ENCODE measurements at places on chromosomes 16 and 17.

DNA sequence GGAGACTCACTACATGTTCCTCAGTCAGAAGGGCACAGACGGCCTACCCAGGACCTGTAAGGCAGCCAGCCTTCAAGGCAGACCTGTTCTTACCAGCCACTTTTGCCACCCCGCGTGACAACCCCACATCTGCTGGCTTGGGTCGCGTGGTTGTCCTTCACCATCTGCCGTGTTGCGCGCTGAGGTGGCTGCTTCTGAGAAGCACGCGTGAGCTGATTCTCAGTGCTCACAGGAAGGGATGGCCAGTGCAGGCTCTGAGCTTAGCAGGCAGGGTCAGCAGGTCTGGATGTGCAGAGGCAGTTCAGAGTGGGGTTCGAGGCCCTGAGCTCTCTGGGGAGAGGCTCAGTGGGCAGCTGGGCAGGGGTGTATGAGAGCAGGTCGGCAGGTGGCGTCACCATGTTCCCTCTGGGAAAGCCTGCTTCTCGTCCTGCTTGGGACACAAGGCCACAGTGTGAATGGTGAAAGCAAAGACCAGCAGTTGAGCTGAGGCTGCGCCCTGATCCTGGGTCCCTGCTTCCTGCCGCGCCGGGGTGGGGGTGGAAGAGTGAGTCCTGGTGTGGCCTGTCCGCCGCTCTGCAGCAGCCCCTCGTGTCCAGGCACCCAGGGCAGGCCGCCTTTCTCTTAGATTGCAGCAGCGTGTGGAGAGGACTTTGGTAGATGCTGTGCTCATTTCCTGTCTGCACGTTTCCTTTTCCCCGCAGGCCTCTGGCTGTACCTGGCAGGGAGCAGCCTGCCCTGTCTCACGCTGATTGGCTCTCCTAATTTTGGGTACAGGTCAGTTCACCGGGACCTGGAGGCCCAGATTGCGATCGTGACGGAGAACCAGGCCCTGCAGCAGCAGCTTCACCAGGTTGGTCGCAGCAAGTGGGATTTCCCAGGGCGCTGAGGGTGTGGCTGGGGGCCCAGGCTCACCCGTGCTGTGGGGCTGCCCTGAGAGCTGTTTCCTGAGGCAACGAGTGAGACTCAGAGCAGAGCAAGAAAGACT lies 36.0 kb downstream of the PGS1 start:
- DNase-seq = no peak

GRCh38 chr17:79041723-79042420 lies 17.9 kb downstream of the C1QTNF1 start:
- no peak for DNase-seq

DNA sequence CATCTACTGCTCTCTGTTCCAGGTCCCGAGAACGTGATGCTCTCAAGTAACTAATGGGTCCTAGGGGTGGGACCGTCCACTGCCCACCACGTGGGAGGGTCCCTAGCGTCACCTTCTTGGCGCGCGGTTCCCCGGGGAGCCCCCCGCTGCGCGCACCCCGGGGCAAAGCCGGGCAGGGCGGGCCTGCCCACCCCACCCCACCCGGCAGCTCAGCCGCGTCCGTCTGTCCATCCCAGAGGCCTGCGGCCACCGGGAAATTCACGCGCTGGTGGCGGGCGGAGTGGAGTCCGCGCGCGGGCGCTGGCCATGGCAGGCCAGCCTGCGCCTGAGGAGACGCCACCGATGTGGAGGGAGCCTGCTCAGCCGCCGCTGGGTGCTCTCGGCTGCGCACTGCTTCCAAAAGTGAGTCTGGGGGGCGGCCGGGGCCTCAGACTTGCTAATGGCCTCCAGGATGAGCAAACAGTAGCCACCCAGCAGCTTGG lies 494 bp downstream of the PRSS41 start:
- DNase-seq = no peak

- no peak for DNase-seq
Measured at GRCh38 chr17:71527311-71527710, 593.5 kb upstream of the SOX9 start.

GRCh38 chr16:2212362-2213324 lies 2.0 kb upstream of the BRICD5 start:
- DNase-seq = peak; percentile 27

GRCh38 chr16:72848759-72849664 lies 198.9 kb downstream of the ZFHX3 start:
- peak; percentile 61 for DNase-seq

DNA sequence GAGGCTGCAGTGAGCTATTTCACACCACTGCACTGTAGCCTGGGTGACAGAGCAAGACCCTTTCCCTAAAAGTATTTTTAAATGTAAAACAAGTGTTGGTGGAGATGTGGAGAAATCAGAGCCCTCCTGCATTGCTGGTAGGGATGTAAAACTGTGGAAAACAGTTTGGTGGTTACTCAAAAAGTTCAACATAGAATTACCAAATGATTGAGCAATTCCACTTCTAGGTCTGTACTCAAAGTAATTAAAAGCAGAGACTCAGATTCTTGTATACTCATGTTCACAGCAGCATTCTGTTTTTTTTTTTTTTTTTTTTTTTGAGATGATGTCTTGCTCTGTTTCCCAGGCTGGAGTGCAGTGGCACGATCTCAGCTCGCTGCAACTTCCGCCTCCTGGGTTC lies 141.8 kb downstream of the PITPNC1 start:
- DNase-seq = no peak

DNA sequence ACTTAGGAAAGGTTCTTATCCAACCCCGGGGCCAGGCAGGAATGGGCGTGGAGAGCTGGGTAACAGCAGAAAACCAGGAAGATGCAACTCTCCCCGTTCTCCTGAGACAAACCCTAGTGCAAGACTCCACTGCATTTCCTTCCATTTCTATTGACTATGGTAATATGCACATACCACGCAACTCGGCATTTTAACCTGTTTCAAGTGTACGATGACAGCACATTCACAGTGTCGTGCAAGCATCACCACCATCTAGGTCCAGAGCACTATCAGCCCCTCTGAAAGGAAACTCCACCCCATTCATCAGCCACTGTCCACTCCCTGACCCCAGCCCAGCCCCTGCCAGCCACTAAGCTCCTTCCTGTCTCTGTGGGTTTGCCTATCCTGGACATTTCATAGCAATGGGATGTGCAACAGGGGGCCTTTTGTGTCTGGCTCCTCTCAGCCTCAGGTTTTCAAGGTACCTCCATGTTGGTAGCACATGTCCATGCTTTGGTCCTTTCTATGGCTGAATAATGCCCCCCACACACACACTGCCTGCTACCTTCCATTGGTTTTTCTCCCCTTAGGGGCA lies 441.9 kb downstream of the SOX9 start:
- DNase-seq = no peak

GRCh38 chr17:21215935-21216334 lies 2.0 kb upstream of the TMEM11 start:
- no peak for DNase-seq

DNA sequence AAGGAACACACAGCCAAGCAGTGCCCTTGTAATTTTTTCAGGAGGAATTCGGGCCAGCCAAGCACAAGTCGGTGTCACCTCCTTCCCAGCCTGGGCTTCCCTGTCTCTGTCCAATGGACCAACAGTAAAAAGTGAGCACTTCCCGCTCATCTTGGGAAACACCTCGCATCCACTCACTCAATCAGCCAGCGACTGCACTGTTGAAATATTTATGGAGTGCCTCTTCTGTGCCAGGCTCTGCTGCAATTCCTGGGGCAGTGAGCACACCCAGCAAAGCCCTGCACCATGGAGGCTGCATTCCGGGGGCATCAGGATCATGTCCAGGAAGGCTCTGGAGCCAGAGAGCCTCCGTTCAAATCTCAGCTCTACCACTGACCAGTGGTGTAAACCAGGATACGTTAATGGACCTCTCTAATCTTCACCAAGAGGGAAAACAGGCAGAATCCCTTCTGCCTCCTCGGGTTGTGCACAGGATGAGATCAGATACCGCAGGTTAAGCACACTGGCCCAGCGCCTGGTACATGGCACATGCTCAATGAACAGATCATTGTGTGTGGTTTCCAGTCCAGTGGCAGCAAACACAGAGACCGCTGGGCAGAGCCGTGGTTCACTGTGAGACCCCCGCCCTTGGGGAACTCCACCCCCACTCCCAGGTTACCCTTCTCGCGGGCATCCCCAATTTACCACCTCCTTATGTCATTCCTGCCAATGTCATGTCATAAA lies 194.3 kb downstream of the ZNF423 start:
- DNase-seq = no peak

Measured in CD14-positive monocyte (primary cell).